ENCODE measurements at places on chromosomes 13 and 19.

DNA sequence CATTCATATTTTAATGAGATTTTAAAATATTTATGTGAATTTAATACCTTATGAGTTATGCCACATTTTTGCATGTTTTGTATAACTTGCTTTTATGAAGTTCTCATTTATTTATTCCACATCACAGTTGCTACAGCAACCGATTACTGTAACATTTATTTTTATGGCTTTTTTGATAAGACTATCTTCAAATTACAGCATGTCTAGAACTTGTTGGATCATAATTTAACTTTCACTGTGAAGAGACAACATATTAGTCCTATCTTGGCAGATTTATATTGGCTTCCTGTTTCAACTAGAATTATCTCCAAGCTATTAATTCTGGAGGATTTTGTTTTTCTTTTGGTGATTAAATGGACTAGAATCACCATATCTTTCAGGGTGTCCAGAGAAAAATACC is 793.7 kb upstream of the SLITRK5 start:
- no peak for DNase-seq

GRCh38 chr13:48829536-48829935 is 146.2 kb upstream of the FNDC3A start:
- no peak for DNase-seq

GRCh38 chr13:96499656-96500055 is 409.7 kb downstream of the HS6ST3 start:
- no peak for DNase-seq

DNA sequence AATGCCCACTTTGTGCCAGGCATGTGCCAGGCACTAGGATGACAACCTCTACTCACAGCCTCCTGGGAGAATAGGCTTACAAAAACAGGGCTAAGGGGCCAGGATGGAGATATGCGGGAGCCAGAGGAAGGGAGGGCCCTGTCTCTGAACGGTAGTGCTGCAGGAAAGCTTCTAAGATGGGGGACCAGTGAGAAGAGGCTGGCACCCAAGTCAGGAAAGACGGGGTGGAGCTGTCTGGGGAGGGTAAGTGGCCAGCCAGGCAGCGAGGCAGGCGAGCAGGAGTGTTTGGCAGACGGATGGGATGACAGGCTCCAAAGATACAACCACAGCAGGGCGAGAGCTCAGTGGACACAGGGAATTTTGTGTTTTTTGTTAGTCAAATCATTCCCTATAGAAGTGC is 44.7 kb upstream of the GPI start:
- DNase-seq = no peak

DNA sequence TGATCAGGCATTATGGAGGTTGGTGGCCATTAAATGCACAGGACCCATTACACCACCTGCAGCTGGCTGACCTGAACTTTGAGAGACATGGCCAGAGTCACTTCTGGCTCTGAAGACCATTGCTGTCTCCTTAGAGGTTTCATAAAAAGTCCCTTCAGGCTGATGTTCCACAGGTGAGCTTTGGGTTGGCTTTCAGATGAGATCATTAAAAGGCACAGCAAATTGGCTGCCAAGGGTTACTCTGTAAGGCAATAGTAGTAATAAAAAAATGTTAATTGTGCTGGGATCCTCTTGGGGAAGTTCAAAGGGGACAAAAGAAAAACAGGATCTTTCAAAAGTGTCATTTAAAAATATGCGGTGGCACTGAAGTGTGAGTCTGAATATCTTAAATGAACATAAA is 4.2 kb downstream of the OLFM4 start:
- no peak for DNase-seq

GRCh38 chr19:38654628-38655055 is 7.2 kb downstream of the ACTN4 start:
- no peak for DNase-seq

- DNase-seq = no peak
These were observed 76.7 kb upstream of the RUBCNL start for GRCh38 chr13:46463719-46464118.
